Mucosa of gallbladder (tissue), 1 donor: ENCODE measurements at places on chromosomes 7 and 10. TPM values are rescaled to one million over a fixed set of nuclear protein-coding genes. Genes with fewer than 3 reads are reported as not detected.

The PALD1 gene
- 15.5 TPM for total RNA-seq

DNA sequence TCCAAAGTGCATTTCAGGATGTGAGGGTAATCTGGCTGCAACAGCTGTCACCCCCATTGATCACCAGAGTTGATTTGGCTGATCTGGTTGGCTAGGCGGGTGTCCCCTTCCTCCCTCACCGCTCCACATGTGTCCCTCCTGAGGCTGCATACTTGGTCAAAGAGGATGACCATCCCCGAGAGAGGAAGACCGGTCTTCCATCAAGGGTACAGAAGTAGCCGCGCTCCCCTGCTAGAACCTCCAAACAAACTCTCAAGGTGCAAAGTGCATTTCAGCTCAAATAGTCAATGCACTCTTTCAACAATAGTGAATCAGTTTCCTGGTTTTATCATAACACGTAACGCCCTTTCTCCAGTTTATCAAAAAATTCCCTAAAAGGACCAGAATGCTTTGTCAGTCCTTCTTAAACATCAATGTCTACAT, 44.6 kb downstream of the CARD11 start:
- peak; percentile 21 for DNase-seq

- DNase-seq: no peak
These were observed 172.1 kb downstream of the DIP2C start for GRCh38 chr10:517241-517830.

- DNase-seq: no peak
These were observed 183.9 kb downstream of the EBF3 start for GRCh38 chr10:129780198-129780597.

- no peak for DNase-seq
These were observed 5.6 kb upstream of the TASOR2 start for GRCh38 chr10:5679037-5679435.

GRCh38 chr7:38215115-38215514, 37.1 kb downstream of the STARD3NL start:
- DNase-seq: no peak

GRCh38 chr10:34275626-34276130, 539.4 kb downstream of the PARD3 start:
- DNase-seq: no peak

The LAMB1 gene
- total RNA-seq: 89.4 TPM

The NRF1 gene
- 16.4 TPM for total RNA-seq

The URGCP gene
- 38.4 TPM for total RNA-seq

- DNase-seq: no peak
These were observed 271.2 kb downstream of the ZEB1 start for GRCh38 chr10:31590023-31590800.

The LFNG gene
- total RNA-seq: 31.3 TPM

GRCh38 chr10:112295853-112296830, 12.9 kb downstream of the TECTB start:
- no peak for DNase-seq

GRCh38 chr10:61793760-61794703, 107.5 kb upstream of the ARID5B start:
- DNase-seq: no peak

The AMPH gene
- total RNA-seq: 4.9 TPM

DNA sequence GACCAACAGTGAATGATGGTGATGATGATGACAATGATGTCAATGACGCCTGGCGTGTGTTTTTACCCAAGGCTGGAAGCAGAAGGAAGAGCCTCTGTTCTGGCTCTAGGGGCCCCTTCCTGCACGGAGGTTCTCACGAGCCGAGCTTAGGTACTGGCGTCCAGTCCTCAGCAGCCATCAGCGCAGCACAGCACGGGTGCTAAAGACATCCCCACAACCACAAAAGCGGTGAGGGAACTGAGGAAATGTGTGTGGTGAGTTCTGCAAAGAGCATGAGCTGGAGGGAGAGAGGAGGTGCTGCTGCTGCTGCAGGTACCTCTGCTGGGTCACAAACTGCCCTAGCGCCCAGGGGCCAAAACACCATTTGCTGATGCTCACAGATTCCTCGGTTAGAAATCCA, 81.6 kb downstream of the SFMBT2 start:
- DNase-seq: no peak

The NKX2-3 gene
- 4.4 TPM for total RNA-seq

DNA sequence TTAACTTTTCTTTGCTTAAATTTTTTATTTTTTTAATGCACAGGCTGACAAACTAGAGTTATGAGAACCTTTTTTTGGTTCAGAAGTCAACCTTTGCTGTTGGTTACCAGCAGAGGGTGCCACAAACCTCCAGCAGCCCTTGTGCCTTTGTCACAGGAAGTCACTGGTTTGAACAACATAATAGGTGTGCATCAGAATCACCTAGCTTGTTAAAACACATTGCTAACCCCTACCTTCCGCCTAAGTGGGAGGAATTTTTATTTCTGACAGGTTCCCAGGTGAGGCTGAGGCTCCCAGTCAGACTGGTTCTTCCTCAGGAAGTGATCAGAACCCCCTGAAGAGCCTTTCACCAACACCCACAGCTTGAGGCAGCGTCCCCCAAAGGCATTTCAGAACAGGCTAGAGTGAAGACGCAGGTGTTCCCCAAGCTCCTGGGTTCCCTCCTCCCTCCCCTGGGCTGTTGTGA, 22.6 kb upstream of the VDAC2 start:
- DNase-seq: peak; percentile 64

GRCh38 chr7:2062648-2063047, 170.1 kb downstream of the MAD1L1 start:
- no peak for DNase-seq

DNA sequence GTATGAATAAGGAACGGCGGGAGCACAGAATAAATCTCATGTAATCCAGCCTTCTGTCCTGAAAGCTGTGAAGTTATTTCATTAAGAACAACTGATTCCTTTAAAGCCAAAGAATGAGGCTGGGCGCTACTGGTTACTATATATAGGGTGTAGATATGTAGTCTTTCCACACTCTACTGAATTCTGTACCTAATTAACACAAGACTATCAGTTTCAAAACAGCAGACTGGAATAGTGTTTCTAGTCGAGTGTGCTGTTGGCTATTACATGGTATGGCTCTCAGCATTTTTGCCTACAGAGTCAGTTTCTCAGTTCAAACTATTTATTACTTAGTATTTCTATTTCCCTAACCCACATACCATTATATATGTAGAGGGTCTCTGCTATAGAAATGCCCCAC, 163.3 kb downstream of the THSD7A start:
- DNase-seq: no peak

DNA sequence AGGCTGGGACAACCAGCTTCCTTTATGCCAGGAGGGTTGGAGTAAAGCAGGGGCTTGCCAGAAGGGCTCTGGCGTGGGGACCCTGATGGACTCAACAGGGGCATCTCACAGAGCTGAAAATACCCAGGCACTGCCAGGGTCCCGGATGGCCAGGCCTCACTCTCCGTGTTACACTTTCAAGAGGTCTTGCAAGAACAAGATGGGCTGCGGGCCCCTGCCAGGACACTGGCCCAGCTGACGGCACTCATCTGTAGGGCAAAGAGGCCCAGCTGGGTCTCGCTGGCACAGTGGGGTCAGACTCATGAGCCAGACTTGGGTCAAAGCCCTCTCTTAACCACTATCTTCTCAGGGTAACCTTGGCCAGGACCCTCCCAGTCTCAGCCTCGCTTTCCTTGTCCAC, 90.9 kb downstream of the FAM53B start:
- no peak for DNase-seq

DNA sequence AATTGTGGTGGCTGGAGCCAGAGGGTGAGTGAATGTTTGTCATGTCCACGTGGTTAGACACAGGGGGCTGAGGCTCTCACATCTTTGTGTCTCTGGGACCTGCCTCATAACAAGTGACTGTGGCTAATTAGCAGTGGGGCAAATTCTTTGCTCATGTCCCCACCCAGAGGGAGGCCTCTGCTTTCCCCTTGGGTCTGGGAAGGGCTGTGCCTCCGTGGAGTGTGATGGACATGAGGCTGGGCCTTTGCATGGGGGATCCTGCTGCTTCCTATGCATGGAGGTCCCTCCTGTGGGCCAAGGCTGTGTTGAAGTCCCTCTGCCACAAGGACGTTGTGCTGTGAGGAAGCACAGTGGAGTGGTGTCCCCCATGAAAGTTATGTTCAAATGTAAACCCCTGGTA, 327.4 kb upstream of the SHH start:
- no peak for DNase-seq

- DNase-seq: no peak
These were observed 78.0 kb upstream of the C1QL3 start for GRCh38 chr10:16599662-16600061.

The CALHM2 gene
- 24.8 TPM for total RNA-seq

The CALHM3 gene
- total RNA-seq: not detected

The OPN4 gene
- not detected for total RNA-seq

The DRGX gene
- not detected for total RNA-seq

DNA sequence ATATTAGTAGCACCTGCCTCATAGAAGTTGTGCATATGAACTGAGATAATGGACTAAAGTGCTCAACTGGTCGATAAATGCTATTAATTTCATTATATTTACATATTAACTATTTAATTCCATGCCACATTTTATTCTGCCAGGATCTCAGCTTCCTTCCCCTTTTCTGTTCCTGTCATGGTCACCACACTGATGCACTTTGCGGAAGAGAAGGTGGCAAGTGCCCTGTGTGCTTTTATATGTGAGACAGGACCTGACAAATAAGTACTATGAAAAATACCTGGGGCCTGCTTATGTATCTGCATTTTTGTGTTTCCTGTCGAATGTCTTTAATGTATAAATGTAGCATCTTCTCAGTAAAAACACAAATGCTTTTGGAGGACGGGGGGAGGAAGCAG, 12.2 kb downstream of the ATP6V0E2 start:
- DNase-seq: no peak

The CH25H gene
- total RNA-seq: 4.0 TPM

The SLC25A13 gene
- 35.2 TPM for total RNA-seq

DNA sequence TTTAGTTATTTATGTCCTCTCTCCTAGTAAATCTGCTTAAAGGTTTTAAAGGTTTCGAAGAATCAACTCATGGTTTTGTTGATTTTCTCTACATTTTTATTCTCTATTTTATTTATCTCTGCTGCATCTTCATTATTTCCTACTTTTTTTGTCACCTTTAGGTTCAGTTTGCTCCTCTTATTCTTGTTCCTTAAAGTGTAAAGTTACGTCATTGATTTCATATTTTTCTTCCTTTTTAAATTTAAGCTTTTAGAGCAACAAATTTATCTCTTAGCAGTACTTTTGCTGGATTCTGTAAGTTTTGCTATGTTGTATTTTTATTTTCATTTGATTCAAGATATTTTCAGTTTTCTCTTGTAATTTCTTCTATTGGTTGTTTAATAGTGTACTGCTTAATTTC, 10.7 kb downstream of the MYO3A start:
- DNase-seq: no peak

The IL15RA gene
- total RNA-seq: 25.6 TPM

The PRPS1L1 gene
- not detected for total RNA-seq

DNA sequence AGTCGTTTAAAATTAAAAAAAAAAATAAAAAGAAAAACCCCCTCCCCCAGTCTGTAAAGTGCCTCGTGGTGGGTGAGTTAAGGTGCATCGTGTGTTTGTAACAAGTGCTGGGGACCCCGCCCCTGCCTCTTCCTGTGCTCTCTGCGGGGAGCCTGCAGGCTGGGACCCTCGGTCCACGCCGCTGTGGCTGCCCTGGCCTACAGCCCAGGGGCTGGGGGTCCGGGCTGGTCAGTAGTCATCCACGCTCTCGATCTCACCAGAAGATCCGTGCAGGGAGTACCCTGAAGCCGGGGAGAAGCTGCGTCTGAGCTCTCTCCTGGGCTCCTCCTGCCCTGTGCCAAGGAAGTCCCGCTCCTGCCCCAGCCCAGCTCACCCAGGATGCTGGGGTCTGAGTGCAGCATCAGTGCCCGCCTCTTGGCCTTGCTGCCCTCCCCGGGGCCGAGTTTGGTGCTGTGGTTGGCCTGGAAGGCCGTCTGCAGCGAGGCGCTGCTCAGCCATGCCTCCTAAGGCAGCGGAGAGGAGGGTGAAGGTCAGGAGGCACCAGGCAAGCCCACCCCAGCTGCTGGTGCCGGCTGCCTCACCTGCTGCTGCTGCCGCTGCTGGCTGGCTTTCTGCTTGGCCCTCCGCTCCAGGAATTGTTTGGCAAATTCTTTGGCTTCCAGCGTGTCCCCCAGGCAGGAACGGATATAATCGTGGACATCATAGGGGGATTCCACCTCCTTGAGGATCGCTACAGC, 8.1 kb downstream of the GNB2 start:
- no peak for DNase-seq

DNA sequence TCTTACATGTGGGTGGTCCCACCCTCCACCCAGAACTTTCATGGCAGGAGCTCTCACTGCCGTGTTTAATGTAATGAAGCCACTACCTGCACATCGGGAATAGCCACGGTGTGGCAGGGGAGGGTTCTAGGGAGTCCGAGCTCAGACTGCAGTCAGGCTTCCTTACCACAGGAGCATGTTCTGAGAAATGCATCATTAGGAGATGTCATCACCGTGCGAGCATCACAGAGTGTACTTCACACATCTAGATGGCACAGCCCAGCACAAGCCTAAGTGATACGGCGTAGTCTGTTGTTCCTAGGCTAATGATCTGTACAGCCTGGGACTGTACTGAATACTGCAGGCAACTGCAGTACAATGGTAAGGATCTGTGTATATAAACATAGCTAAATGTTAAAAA, 153.0 kb upstream of the LANCL2 start:
- DNase-seq: no peak

The PTEN gene
- 89.9 TPM for total RNA-seq

The UNCX gene
- total RNA-seq: not detected

The GPR22 gene
- total RNA-seq: not detected

DNA sequence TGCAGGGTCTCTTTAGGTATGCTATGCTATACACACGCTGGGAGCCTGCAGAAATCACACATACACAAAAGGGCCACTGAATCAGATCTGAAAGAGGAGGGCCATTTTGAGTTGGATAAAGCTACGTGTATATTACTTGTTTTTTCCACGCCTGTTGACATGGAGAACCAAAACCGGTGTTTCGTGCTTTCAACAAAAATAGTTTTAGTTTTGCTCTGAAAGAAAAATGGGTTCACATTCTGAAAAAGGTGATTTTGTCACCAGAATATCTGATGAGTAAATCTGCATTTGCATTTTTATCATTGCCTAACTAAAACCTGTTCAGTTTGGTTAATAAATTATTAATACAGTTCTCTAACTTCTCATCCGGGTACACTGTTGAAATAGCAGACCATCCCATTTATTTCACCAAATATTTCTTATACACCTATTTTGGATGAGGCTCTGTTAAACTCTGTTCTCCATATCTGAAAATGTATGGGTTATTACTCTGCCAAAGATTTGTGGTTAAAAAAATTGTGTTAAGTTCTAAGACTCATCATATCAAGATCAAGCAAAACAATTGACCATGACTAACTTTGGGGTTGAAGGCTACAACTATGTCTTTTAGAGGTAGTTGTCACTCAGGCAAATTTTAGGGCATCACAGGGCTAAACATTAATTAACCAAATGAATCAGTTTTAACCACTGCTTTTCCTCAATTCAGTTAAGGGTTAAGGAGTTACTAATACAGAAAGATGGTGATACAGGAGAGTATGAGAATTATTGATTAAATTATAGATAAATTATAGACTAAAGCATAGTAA, 101.2 kb upstream of the RPA3 start:
- no peak for DNase-seq

The PODXL gene
- 32.5 TPM for total RNA-seq
